ENCODE measurements at places on chromosomes 16 and 17.

GRCh38 chr17:74918906-74919305, 4.1 kb downstream of the USH1G start:
- DNase-seq, result no peak
- H3K4me3 ChIP-seq, result no peak overlapping the region
- no peak overlapping the region for H3K27ac ChIP-seq
- H3K36me3 ChIP-seq, result no peaks in the 10 kb centered on the region

DNA sequence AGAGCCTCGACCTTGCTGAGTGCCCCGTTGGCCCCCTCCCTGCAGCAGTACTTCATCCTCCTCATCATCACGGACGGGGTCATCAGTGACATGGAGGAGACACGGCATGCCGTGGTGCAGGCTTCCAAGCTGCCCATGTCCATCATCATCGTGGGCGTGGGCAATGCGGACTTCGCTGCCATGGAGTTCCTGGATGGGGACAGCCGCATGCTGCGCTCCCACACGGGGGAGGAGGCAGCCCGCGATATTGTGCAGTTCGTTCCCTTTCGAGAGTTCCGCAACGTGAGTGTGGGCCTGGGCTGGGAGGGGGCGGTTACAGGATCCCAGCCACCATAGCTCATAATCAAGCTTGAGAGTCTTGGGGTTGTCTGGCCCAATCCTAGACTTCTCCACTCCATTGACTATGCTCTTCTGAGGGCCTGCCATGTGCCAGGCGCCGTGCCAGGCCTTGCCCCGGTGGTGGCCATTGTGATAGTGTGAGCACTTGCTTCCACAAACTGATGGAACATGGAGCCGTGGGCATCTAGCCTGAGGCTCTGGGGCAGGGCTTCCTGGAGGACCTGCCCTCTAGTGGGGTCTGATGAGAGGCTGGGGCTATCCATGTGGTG, 39.7 kb downstream of the PSME3IP1 start:
- no peaks in the 10 kb centered on the region for H3K27me3 ChIP-seq
- no peak overlapping the region for H3K27ac ChIP-seq
- no peak for DNase-seq
- no peak overlapping the region for H3K4me3 ChIP-seq
- no peaks in the 10 kb centered on the region for H3K36me3 ChIP-seq
- H3K4me1 ChIP-seq, result peaks cover 30% of the 10 kb centered on the region

DNA sequence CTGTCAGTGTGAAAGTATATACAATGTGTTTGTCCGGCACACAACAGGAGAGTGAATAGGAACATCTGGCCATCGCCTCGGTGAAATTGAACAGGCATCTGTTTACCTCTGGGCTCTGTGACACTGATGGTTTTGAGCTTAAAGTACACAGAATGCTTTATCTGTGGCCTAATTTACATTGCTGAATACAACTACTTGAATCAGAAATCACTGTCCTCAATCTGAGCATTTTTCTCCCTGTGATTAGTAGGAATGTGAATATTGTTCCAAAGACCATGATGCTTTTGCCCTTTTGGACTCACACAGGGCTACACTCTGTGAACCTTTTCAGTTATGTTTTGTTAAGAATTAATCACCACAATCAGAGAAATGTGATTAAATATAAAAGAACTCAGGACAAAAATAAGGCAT, 323.0 kb upstream of the TBX2 start:
- no peaks in the 10 kb centered on the region for H3K36me3 ChIP-seq
- H3K4me3 ChIP-seq, result no peak overlapping the region

GRCh38 chr17:7930841-7931631, 710 bp downstream of the TRAPPC1 start:
- H3K27me3 ChIP-seq, result no peaks in the 10 kb centered on the region
- peaks cover 15% of the 10 kb centered on the region for H3K36me3 ChIP-seq
- H3K27ac ChIP-seq, result peak overlapping the region; percentile 77

GRCh38 chr17:32688221-32688620, 188.7 kb downstream of the MYO1D start:
- H3K4me1 ChIP-seq, result no peaks in the 10 kb centered on the region
- no peak overlapping the region for H3K4me3 ChIP-seq
- no peak for DNase-seq

DNA sequence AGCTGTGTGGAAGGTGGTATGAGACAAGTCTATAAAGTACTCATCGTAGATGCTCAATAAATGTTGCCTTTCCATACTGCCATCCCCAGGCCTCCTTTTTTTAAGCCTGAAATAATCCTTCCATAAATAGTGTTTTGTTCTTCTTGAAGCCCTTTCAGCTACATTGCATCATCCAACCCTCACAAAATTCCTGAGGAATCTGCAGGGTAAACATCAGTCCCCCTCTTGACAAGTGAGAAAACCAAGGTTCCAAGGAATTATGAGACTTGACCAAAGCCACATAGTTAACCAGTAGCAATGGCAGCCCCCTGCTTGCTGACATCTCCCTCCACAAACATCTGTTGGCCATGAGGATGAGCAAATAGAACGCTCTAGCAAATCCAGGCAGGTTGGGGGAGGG, 89.7 kb upstream of the CCL1 start:
- H3K4me3 ChIP-seq, result no peak overlapping the region
- H3K36me3 ChIP-seq, result no peaks in the 10 kb centered on the region

All from B cell (primary cell).